ENCODE measurements at places on chromosomes 2 and 18. TPM values are rescaled to one million over a fixed set of nuclear protein-coding genes. Genes with fewer than 3 reads are reported as not detected.

Gene SERPINB3
- not detected for total RNA-seq

DNA sequence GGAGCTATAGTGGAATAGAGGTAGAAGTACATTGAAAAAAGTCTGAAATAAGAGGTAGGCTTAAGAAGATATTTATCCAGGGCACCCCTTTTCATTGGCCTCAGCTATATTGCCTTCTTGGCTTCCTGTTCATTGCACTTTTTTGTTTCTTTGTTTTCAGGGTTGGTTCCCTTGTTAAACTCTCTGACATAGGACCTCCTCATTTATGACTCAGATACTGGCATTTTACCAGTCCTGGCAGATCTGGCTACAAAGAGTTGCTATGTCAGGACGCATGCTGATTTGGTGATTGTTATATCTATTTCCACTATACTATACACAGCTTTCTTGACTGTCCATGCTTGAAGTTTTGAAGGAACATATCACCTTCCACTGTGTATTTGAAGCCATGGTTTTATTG lies 60.0 kb downstream of the GCA start:
- H3K27me3 ChIP-seq = no peaks in the 10 kb centered on the region
- H3K4me1 ChIP-seq = no peaks in the 10 kb centered on the region
- no peak overlapping the region for H3K4me3 ChIP-seq
- no peak overlapping the region for H3K27ac ChIP-seq

Gene TMEM247
- not detected for total RNA-seq

DNA sequence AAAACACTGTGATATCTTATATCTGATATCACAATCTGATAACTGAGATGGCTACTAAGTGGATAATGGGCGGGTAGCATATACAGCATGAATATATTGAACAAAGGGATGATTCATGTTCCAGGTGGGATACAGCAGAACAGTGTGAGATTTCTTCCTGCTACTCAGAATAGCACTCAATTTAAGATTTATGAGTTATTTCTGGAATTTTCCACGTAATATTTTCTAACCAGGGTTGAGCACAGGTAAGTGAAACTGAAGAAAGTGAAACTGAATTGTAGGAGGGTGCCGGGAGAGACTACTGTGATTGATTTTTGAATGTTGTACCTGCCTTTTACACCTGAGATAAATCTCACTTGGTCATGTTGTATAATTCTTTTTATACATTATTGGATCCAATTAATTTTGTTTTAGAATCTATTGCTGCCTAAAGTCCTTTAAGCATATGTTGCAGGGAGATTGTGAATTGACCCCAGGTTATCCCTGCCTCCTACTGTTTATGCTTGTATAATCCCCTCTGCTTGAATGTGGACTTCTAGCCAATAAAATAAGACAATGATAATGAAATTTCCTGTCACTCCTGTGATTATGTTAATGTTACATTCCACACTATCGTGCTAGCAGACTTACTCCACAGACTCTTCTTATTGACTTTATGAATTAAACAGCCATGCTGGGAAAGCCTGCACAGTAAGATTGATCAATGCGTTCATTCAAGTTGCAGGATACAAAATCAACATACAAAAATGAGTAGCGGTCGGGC lies 67.6 kb upstream of the RBBP8 start:
- no peaks in the 10 kb centered on the region for H3K36me3 ChIP-seq
- H3K4me1 ChIP-seq = no peaks in the 10 kb centered on the region
- no peak overlapping the region for H3K27ac ChIP-seq
- H3K27me3 ChIP-seq = no peaks in the 10 kb centered on the region

Gene ID2
- total RNA-seq = 198 TPM

DNA sequence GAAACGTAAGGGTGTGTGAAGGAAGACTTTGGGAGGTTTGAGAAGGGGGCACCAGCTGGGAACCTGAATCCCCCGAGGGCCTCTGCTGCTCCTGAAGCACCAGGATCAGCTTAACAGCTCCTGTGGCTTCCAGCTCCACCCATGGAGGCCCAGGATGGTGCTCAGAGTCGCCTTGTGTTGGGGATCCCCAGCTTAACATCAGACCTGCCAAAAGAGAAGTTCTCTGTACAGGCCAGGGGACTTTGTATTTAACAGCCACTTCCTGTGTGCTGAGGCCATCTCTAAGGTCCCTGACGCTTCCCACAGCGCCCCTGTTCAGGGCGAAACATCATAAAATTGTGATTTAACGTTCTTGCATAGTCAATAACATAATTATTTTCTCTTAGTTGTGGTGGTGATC lies 77.5 kb downstream of the NCK2 start:
- no peaks in the 10 kb centered on the region for H3K27me3 ChIP-seq
- no peak overlapping the region for H3K27ac ChIP-seq
- no peak for DNase-seq
- H3K4me1 ChIP-seq = no peaks in the 10 kb centered on the region

DNA sequence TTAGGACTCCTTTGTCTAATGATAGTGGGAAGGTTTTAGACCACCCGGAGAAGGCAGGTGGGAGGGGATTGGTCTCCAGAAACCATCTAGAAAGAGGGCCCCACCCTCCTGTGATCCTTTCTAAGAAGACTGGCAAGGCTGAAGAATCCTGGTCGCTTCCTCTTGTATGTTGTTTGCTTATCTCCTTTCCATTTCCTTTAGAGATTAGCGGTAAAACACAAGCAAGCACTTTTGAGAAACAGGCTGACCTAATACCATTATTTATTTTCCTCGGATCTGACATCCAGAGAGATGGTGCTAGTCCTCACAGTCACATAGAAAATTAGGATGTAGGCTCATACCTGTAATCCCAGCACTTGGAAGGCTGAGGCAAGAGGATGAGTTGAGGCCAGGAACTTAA lies 45.2 kb upstream of the SPRED2 start:
- H3K4me3 ChIP-seq = no peak overlapping the region
- no peaks in the 10 kb centered on the region for H3K4me1 ChIP-seq
- no peak for DNase-seq
- no peak overlapping the region for H3K27ac ChIP-seq
- H3K36me3 ChIP-seq = no peaks in the 10 kb centered on the region

Gene NEU4
- 5.4 TPM for total RNA-seq

- DNase-seq = no peak
- no peak overlapping the region for H3K27ac ChIP-seq
- H3K4me1 ChIP-seq = no peaks in the 10 kb centered on the region
- no peak overlapping the region for H3K4me3 ChIP-seq
- no peaks in the 10 kb centered on the region for H3K27me3 ChIP-seq
Observed at GRCh38 chr2:149146876-149147275, 108.4 kb downstream of the LYPD6B start.

- H3K27me3 ChIP-seq = no peaks in the 10 kb centered on the region
- DNase-seq = no peak
- no peaks in the 10 kb centered on the region for H3K36me3 ChIP-seq
- no peak overlapping the region for H3K27ac ChIP-seq
Observed at GRCh38 chr2:219664944-219665343, 37.5 kb downstream of the SLC4A3 start.

- H3K4me3 ChIP-seq = no peak overlapping the region
- no peak overlapping the region for H3K27ac ChIP-seq
- H3K27me3 ChIP-seq = no peaks in the 10 kb centered on the region
- H3K4me1 ChIP-seq = no peaks in the 10 kb centered on the region
- DNase-seq = no peak
Observed at GRCh38 chr2:62175728-62176127, 20.2 kb upstream of the B3GNT2 start.

GRCh38 chr2:173654896-173655265 lies 300.2 kb downstream of the CDCA7 start:
- DNase-seq = no peak
- H3K36me3 ChIP-seq = no peaks in the 10 kb centered on the region
- H3K4me1 ChIP-seq = peaks cover 3% of the 10 kb centered on the region
- H3K27ac ChIP-seq = no peak overlapping the region
- H3K27me3 ChIP-seq = no peaks in the 10 kb centered on the region
- no peak overlapping the region for H3K4me3 ChIP-seq

GRCh38 chr2:209973328-209973727 lies 29.1 kb upstream of the RPE start:
- no peak for DNase-seq
- no peaks in the 10 kb centered on the region for H3K27me3 ChIP-seq
- no peaks in the 10 kb centered on the region for H3K4me1 ChIP-seq
- no peaks in the 10 kb centered on the region for H3K36me3 ChIP-seq
- no peak overlapping the region for H3K4me3 ChIP-seq

GRCh38 chr2:208466151-208466919 lies 59.7 kb downstream of the PTH2R start:
- DNase-seq = no peak
- H3K36me3 ChIP-seq = no peaks in the 10 kb centered on the region
- no peaks in the 10 kb centered on the region for H3K27me3 ChIP-seq
- no peak overlapping the region for H3K4me3 ChIP-seq
- H3K4me1 ChIP-seq = no peaks in the 10 kb centered on the region
- no peak overlapping the region for H3K27ac ChIP-seq
